ENCODE measurements at places on chromosomes 7 and 10. TPM values are rescaled to one million over a fixed set of nuclear protein-coding genes. Genes with fewer than 3 reads are reported as not detected.

DNA sequence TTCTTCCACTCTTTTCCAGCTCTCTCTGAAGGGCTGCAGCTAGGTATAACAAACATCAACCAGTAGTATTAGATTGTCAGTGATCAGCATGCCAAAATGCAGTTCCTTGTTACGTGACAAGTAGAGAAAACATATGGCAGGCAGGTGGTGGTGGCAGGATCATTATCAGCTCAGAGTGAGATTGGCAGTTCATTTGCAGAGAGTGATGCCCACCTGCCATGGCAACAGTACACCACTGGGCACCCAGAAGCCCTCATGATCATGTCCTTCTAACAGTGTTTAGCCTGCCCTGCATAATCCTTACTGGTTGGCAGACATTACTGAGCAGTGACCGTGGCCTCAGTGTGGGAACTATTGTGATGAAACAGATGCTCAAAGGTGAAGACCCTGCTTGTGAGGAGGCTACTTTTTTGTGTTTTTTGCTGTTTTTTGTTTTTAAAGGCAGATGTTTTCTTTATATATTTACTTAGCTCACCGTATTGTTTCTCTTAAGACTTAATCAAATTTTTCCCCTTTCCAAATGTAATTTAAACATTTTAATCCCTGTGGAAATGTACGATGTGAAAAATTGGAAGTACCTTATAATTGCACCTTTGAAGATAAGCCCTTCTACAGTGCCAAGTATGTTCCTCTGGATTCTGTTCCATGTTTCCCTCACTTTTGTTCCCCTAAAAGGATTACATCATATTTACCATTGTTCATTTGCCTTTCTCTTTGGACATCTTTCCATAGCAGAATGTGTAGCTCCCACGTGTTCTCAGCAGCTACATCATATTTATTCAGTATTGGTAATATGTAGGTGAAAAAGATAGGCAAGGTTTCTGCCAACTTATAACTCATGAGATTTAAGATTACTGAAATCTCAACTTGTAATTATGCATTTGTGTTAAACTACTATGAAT lies 179.6 kb downstream of the SND1 start:
- no peak for DNase-seq

- no peak for DNase-seq
Observed at GRCh38 chr7:148212731-148213130, 377.8 kb upstream of the C7orf33 start.

GRCh38 chr7:137094-137891 lies 55.1 kb upstream of the FAM20C start:
- DNase-seq: no peak

- DNase-seq: no peak
Observed at GRCh38 chr10:29285624-29286051, 3.2 kb upstream of the LYZL1 start.

OPALIN gene
- total RNA-seq: not detected

Measured in B cell (primary cell).